ENCODE measurements at places on chromosomes 11 and 22.

DNA sequence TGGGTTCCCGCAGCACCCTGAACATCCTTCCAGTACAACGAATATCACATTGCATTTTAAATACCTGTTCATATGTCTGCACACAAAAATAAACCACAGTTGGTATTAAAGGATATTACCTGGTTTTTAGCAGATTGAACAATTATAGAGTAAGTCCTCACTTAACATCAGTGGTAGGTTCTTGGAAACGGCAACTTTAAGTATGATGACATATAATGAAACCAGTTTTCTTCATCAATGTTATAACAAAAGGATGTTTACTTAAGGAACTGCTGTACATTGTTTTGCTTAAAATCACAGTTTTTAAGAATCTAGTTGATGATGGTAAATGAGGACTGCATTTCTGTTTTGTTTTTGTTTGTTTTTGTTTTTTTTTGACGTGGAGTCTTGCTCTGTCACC lies 28.0 kb downstream of the TRIM66 start:
- DNase-seq, result no peak

- DNase-seq, result no peak
These were observed 58.3 kb upstream of the SORL1 start for GRCh38 chr11:121393855-121394254.

GRCh38 chr11:117074119-117074518 lies 24.1 kb downstream of the SIK3 start:
- no peak for DNase-seq

DNA sequence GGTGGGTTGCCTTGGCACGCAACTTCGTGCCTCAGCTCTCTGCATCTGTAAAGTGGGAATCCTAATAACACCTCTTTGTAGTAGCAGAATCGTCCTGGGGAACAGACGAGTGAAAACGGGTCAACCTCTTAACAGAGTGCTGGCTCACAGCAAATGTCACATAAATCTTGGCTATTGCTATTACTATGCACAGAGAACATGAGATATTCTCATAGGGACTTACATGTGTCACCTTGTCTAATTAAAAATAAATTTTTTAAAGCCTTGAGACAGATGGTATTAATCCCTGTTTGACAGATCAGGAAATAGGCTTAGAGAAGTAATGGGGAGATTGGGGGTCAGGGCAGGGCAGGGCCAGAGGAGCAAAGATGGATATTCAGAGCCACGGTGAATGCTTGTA lies 44.3 kb upstream of the IGSF9B start:
- peak; percentile 77 for DNase-seq

- DNase-seq, result peak; percentile 88
These were observed at the start of gene NRXN2 for GRCh38 chr11:64723117-64723906. TSS of gene NRXN2 (minus strand) at chr11:64723197. CDS start at chr11:64713699, 9,498 bp downstream.

DNA sequence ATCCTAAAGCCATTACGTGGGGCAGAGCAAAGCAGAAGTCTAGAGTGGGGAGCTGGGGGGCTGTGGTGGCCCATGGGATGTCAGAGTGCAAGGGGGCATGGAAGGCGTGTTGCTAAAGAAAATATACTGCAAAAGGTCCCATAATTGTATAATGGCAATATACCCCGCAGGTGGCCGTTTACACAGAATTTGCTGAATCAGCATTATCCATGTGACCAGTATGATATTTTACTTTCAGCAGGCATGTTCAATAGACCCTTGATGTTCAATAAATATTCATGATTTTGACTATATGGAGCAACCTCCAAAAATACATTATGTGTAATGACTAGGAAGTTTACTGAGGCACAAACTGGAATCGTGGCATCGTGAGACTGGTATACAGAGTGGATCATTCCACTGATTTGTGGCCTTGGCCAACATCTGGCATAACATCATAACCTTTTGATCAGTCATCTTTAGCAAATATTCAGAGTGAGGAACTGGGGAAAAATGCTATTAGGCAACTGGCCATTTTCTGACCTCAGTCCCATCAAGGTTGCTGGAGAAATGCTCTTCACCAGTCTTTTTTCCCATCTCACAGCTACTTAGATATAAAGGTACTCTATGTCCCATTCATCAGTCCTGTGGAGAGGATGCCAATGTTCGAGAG lies 29.3 kb upstream of the PPP2R1B start:
- DNase-seq, result no peak

GRCh38 chr22:35841907-35842518 lies 124.3 kb downstream of the APOL5 start:
- DNase-seq, result no peak

DNA sequence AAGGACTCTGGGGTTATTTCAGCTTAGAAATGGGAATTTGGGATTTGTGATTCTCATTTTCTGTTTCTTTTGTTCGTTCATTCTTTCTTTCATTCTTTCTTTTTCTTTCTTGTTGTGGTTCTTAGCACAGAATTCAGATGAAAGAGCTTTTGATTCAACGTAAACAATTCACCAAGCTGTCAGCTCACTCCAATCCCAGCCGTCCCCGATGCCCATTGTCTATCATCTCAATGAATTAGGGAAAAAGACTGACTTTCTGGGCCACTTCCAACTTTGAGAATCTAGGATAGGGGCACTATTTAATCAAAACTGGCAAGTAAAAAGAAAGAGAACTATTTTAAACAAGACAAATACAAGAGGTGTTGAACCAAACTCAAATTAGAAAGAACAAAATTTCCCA lies 25.1 kb upstream of the TMA7B start:
- no peak for DNase-seq

DNA sequence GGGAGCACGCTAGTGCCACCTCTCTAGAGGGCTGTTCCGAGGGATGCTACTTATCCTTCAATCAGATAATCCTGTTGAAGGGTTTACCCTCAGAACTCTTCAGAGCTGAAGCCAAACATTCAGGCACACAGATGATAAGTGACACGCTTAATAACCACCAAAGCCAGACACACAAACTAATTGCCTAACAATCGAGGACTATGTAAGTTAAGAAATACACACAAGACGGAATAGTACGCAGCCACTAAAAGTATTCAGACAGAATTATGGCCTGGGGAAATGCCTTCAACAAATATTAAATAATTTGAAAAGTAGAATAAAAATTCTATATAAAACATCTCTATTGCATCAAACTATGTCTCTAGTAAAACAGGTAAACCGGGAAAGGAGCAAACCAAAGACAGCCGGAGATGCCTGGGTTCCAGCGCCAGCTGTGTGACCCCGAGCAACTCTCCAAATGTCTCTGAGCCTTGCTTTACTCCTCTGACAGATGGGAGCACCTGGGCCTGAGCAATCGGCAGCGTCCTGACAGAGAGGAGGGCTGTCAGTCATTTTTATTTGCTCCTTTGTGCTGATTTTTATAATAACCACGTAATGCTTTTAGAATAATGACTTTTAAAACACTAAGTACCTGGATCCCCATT lies 11.3 kb downstream of the LRFN4 start:
- DNase-seq, result peak; percentile 94

DNA sequence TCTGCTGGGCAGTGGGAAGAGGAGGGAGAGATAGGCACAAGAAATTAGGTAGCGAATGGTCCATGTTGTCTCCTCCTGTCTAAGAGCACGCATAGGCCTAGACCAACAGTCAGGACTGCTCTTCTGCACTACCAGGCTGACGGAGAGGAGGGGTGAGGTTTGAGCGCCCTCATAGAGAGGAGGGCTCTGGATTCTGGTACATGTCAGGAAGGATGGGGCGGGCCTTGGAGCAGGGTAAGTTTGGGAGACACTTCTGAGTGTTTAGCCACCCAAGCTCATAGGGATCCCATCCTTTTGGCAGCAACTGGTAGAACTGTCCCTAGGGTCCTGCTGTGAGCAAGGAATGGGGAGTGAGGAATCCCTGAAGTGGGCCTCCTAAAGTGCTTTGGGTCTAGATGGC lies 60.4 kb downstream of the KCNC1 start:
- no peak for DNase-seq

DNA sequence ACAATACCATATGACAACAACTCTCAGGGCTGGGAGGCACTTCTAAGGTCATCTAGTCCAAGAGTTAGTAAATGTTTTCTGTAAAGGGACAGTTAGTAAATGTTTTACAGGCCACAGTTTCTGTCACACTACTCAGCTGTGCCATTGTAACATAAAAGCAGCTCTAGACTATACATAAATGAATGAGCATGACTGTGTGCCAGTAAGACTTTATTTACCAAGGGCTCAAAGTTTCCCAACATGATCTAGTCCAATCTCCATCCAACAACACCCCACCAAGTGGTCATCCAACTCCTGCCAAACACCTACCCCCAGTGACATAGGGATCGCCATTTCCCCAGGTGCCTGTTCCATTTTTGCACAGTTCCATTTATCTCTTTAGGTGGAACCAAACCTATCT lies 12.1 kb downstream of the SERGEF start:
- DNase-seq, result no peak

DNA sequence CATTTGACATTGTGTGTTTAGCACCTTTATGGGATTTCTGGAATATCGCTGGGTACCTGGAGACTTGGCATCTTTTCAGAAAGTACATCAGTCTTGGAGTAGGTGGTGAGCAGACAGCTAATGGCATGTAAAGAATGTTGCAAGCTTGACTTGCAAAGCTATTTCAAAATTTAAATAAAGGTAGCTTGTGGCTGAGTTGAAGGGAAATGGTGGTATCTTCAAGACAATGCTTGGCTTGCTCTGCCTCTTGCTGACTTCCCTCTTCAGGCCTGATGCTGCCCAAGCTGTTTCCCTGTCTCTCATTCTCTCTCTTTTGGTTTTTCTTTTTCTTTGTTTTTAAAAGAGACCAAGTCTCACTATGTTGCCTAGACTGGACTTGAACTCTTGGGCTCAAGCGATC lies 13.2 kb downstream of the ZNRF3 start:
- no peak for DNase-seq

- DNase-seq, result peak; percentile 43
These were observed 871 bp downstream of the SLC35E4 start for GRCh38 chr22:30636226-30637077.

DNA sequence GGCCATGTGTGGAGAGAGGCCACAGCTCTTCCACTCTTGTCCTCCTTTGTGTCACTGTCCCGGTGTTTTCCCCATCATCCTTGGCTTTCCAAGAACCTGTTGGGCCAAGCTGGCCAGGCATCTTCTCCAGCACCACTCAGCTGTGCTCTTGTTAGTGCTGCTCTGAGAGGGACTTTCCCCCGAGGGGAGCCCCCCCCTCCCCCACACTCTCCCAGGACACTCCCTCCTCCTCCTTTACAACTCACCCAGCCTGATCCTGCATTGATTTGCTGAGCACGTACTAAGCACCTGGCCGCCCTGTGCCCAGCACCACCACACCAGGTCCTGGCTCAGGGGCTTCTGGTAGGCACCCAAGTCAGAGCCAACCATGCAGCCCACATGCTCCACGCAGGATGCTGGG lies 13.2 kb downstream of the TP53AIP1 start:
- DNase-seq, result no peak

DNA sequence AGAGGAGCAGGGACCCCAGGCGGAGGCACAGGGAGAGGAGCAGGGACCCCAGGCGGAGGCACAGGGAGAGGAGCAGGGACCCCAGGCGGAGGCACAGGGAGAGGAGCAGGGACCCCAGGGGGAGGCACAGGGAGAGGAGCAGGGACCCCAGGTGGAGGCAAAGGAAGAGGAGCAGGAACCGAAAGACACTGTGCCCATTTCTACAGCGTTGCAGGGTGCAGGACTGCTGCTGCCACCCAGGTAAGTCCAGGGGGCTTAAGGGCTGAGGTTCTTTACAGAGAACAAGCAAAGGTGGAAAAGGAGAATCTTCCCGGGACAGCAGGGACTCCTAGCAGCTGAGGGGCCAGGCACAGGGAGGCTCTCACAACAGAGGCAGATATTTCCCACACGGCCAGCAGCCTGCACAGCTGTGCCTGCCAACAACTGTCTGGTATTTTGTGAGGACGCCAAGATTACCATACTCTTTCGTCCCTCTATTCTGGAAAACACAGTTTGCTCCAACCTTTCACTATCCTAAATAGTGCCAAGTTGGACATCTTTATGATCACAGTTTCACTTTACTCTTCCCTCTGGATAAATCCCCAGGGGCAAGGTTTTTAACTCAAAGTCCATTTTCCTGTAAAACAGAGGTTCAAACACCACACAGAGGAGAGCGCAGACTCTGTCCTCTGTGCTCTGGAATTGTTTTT lies 39.4 kb downstream of the SHANK2 start:
- no peak for DNase-seq

DNA sequence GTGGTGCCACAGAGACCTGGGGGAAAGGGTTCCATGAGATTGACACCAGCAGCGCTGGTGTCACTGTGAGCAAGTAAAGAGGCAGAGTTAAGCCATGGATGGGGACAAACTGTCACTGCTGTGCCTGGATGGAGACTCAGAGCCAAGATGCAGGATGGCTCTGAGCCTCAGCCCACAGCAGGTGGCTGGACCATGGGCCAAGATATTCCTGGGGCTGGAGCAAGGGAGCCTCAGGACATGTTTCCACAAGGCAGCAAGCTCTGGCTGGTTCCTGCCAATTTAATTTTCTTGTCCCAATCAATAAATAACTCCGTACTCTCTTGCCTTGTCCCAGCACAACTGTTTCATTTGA lies 23.0 kb downstream of the MYO18B start:
- DNase-seq, result no peak

- no peak for DNase-seq
These were observed 725.5 kb downstream of the METTL15 start for GRCh38 chr11:28833670-28834069.

DNA sequence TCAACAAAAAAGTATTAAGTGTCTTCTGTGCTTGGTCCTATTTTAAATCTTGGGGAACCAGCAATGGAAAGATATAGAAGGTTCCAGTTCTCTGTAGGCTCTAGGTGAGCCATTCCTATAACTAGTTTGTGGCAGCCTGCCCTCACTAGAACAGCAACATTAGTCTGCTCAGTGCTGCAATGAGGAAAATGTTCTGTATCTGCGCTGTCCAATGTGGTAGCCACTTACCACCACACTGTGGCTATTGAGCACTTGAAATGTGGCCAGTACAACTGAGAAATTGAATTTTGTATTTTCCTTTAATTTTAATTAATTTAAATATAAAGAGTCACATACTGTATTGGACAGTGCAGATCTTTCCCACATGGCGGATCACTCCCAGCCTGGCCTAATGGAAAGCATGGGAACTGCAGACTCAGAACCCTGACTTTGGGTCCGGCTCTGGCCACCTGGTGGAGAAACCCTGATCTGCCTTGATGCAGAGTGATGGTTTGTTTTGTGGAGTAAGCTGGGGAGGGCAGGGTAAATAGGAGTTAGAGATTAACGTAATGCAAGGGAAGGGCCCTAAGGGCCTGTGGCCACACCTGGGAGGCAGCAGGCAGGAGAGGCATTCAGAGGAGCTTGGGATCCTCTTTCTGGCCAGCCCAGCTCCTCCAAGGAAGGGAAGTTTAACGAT lies 101.0 kb downstream of the ME3 start:
- peak; percentile 82 for DNase-seq

- DNase-seq, result no peak
These were observed 19.4 kb upstream of the P2RY2 start for GRCh38 chr11:73198677-73199076.

- peak; percentile 93 for DNase-seq
These were observed 64.7 kb upstream of the ASPHD2 start for GRCh38 chr22:26364066-26365015.

Data from NCI-H82 (cell line).